ENCODE measurements at places on chromosomes 4 and X.

DNA sequence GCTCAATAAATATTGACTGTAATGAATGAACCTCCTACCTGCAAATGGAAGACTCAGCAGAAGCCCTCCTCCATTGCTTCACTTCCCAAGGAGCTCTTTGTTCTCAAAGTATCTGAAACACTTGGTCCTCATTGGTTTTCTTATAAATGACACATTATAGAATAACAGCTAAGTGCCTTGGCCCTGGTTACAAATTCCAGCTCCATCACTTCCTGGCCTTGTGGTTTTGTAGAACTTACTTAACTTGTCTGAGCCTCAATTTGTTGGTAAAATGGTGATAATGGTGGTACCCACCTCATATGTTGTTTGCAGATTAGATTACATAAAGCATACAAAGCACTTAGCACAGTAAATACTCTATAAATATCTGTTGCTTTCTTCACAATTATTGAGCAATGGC, 25.2 kb upstream of the SMIM20 start:
- no peak for DNase-seq

GRCh38 chr4:68465058-68465457, 17.8 kb downstream of the TMPRSS11E start:
- no peak for DNase-seq

DNA sequence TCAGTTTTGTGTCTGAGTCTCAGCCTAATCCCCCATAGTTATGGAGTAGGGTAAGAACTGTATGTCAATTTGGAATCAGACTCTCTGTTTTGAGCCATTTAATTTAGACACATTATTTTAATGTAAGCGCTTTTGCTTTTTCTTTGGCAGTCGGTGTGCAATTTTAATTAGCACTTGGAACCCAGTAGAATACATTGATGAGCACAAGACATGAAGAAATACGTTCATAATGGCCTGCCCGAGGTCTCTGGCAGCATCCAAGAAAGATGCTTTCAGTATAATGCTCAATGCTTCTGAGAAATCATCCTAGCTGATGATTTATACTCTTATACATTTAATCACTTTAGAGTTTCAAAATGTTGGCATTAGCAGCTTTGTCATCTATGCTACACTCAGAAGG, 8.9 kb upstream of the TAPT1 start:
- no peak for DNase-seq

GRCh38 chr4:64857198-64857597, 447.9 kb upstream of the TECRL start:
- DNase-seq, result no peak

DNA sequence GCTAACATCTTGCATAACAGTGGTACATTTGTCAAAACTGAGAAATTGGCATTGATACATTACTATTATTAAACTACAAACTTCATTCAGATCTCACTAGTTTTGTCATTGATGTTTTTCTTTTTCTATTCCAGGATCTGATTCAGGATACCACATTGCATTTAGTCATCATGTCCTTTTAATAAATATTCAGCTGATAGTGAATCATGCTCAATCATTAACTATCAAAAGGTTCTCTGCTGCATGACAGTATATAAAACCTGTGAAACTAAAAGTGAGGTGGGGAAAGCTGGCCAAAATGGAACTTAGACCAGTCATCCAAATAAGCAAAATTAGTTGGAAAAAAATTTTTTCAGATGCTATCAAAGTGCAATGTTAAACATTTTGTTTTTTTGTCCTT, 28.1 kb upstream of the HS6ST2 start:
- no peak for DNase-seq

DNA sequence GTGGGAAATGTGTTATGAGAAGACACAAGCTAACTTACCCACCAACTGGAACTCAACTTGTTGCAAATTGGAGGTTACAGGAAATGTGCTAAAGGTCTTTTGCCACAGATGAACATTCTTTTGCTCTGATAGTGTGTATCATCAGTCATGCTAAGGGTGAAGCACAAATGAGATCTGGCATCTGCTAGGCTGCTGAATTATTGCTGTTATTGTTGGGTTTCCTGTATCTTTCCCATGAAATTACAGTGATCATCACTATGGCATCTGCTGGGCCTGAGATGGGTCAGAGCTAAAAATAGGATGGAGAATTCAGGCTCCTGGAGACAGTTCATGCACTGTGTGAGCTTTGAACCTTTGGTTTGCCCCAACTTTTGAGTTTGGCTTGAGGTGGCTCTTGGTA, 124.5 kb downstream of the NPNT start:
- DNase-seq, result no peak

DNA sequence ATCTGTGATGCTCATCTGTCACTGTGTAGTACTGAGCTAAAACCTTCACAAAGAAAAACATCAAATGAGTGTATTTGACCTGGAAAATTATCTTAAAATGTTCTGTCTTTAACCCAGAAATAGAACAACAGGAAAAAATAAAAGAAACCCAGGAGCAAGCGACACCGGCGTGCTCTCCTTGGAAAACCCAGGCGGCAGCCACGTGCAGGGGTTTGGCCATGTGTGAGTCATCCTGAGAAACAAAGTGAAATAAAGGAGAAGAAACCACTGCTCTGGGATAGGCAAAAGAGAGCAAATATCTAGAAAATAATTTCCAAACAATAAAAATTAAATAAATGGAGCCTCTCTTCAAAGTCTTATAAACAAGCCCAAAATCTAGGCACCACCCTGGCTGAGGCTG, 20.0 kb upstream of the TMEM128 start:
- DNase-seq, result no peak

DNA sequence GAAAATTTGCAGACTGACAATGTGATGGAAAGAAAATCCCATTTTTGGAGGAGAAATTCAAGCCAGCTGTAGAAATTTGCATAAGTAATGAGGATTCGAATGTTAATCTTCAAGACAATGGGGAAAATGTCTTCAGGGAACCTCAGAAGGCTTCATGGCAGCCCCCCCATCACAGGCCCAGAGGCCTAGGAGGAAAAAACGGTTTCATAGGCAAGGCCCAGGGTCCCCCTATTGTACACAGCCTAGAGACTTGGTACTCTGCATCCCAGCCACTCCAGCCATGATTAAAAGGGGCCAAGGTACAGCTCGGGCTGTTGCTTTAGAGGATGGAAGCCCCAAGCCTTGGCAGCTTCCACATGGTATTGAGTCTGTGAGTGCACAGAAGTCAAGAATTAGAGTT, 303.6 kb upstream of the PCDH7 start:
- DNase-seq, result no peak

GRCh38 chr4:54513204-54513603, 144.6 kb upstream of the KIT start:
- no peak for DNase-seq

DNA sequence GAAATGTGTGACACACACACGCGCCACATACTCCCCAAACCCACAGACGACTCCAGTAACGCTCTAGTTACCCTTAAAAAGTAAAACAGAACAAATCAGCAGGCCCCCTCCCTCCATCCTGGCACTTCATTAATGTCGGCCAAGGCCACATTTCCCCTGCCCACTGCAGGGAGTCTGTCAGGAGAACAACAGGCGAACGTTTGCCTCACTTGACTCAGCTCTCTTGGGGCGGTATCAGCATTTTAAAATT, 671 bp upstream of the FHIP1A start:
- no peak for DNase-seq

DNA sequence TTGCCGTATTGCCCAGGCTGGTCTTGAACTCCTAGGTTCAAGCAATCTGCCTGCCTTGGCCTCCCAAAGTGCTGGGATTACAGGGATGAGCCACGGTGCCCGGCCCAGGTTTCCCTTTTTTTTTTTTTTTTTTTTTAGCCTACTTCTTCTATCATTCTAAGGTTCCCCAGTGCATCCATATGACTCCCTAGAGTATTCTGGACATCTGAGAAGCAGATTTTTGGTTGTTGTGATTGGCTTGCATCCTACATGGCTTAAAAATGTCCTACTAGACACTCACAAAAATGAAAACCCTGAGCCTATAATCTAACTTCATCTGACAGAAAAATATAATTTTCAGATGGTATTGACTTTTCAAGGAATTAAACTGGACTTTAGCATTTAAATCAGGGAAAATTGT, 41.7 kb downstream of the SMIM14 start:
- DNase-seq, result no peak

DNA sequence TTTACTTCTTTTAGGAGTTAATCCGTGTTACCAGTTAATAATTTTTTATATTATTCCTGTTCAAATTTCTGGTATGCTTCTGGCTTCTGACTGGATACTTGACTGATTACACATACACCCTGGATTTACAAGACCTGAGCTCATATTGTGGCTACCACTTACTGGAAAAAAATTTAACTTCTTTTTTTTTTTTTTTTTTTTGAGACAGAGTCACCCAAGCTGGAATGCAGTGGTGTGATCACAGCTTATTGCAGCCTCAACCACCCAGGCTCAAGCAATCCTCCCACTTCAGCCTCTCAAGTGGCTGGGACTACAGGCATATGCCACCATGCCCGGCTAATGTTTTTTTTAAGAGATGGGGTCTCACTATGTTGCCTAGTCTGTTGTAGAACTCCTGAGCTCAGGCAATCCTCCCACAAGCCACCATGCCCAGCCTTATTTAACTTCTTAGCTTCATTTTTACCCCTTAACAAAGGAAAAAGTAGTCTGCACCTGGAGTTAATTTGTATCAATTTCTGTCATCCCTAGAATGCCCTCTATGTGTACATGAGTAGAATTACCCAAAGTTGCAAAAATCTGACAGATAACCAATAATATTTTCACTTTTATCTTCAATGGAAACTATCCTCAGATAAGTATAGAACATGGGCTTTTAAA, 50.3 kb downstream of the TMEM165 start:
- DNase-seq, result no peak

- DNase-seq, result no peak
Measured at GRCh38 chr4:140743194-140743931, 12.8 kb downstream of the TBC1D9 start.

GRCh38 chr4:76296286-76296820, 10.2 kb upstream of the STBD1 start:
- no peak for DNase-seq

DNA sequence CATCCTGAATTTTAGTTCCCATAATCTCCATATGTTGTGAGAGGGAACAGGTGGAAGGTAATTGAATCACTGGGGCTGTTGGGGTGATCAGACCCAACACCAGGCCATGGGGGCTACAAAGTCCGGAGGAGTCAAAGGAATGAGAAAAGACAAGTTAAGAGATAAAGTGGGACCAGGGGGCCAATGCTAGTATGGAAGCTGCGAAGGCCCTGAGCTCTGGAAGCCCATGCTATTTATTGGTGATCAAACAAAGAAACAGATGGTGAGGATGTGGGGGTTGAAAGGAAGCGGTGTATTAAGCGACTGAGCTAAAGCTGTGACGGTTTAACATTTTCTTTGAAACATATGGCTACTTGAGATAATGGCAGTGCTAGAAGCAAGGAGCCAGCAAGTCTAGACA, 132.8 kb downstream of the PDGFC start:
- DNase-seq, result no peak

- DNase-seq, result no peak
Measured at GRCh38 chr4:54276641-54277430, 47.7 kb downstream of the PDGFRA start.

- no peak for DNase-seq
Measured at GRCh38 chr4:73539386-73539785, 57.8 kb downstream of the AFM start.

- no peak for DNase-seq
Measured at GRCh38 chrX:15748841-15749240, 10.8 kb downstream of the CA5B start.

GRCh38 chr4:4572821-4573220, 31.0 kb upstream of the STX18 start:
- DNase-seq, result no peak

DNA sequence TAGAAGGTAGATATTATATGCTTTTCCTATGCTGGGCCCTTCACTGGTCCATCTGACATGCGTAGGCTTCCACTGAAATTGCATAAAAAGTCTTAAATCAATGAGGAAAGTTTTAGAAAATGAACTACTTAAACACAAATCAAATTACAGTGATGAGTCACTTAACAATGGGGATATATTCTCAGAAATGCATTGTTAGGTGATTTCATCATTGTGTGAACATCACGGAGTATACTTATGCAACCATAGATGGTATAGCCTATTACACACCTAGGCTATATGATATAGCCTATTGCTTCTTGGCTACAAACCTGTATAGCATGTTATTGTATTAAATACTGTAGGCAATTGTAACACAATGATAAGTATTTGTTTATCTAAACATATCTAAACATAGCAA, 10.3 kb downstream of the STAP1 start:
- DNase-seq, result no peak

- no peak for DNase-seq
Measured at GRCh38 chrX:148448686-148449085, 51.7 kb upstream of the AFF2 start.

DNA sequence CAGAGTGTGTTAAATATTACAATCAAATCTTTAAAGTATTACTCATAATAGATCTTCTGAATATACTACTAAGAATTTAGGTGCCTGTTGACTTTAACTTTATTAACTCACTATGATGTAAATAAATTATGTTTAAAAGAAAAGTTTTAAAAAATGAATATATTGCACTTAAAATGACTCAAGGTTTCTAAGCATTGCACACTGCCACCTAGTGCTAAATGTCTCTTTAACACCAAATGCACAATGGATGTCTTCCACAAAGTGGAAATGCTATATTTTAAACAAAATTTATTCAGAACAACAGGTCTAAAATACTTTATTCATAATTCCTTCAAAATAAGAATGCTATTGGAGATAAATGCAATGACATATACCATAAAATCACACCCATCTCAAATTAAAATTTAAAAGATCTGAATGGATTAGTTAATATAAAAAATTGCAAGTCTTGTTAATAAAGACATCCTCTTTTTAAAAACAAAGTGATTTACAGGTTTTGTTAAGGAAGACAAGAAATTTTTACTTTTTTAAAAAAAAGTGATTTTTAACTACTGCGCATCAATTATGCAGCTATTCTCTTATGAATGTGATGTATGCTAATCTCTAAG, 5.5 kb downstream of the INPP4B start:
- no peak for DNase-seq

DNA sequence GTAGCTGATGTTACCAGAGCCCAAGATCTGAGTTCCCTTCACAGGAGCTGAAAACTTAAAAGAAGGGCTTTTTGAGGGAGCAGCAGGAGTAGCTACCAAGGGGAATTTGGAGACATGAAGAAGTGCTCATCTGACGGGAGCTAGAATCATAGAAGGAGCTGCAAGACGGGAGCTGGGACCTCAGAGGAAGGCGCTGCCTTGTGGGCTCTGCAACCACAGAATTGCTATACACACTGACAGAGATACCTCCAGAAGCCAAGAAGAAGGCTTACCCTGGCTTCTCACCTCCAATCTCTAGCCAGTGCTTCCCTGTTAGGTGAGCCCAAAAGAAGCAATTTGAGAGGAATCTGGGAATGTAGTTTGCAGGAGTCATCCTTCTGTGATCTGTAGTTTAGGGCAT, 35.9 kb downstream of the DCAF8L2 start:
- DNase-seq, result no peak

DNA sequence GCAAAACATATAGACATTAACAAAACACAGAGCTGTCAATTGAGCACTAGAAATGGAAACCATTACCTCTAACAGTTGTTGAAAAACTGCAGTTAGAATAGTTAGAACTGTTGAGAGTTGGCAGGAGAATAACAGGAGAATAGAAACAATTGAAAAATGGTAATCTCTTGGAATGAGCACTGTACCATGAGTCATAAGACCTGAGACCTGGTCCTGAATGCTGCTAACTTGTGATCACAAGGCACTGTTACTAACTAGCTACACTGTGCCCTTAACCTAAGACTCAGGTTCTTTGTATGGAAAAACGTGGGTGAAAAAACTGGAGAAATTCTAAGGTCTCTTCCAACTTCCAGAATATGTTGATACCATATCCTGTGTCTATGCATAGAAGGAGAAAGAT, 29.3 kb downstream of the FAM114A1 start:
- no peak for DNase-seq

- no peak for DNase-seq
Measured at GRCh38 chr4:8746523-8747466, 124.8 kb downstream of the HMX1 start.
